Right atrium auricular region (tissue), 2 donors: ENCODE measurements at places on chromosomes 12 and 14. TPM values are rescaled to one million over a fixed set of nuclear protein-coding genes. Genes with fewer than 3 reads are reported as not detected.

DNA sequence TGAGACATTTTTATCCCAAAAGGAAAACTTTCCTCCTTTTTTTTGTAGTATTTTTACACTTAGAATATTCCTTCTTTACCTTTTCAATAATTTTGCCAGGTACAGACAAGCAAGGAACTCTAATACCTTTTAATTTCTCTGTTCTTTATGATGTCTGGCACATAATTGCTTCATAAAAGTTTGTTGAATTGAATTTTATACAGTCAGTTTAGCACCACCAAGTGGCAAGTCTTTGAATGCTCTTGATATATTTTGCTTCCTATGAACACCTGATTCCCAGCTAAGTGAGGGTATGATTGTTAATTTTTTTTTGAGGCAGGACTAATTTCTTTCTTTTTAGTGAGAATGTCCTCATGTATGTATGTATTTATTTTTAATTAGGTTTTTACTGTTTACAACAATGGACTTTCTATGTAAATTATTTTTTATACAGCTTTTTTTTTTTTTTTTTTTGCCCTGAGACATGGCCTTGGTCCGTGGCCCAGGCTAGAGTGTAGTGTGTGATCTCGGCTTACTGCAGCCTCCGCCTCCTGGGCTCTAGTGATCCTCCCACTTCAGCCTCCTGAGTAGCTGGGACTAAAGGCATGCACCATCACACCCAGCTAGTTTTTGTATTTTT is 6.9 kb downstream of the TBC1D15 start:
- H3K4me1 ChIP-seq: no peaks in the 10 kb centered on the region
- no peak overlapping the region for H3K27ac ChIP-seq
- no peak overlapping the region for H3K4me3 ChIP-seq
- H3K36me3 ChIP-seq: no peaks in the 10 kb centered on the region
- no peak for DNase-seq

DNA sequence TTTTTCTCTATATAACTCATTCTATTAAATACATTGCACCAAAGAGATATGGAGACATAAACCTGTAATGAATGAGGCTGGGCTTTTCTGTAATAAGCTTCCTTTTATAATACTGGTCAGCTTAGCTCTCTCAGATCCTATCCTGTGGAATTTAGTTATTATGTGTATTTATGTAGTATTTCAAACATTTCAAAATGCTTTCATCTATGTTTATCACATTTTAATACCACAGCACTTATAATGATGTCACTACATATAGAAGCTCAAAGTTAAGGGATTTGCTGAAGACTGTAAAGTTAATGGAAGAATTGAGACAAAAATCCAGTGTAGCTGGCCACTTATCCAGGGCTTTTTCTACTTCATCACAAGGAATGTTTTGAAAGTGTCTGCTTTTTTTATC is 11.4 kb downstream of the ANG start:
- H3K27ac ChIP-seq: no peak overlapping the region
- no peaks in the 10 kb centered on the region for H3K4me1 ChIP-seq
- H3K27me3 ChIP-seq: no peaks in the 10 kb centered on the region
- DNase-seq: no peak

GRCh38 chr14:56351861-56352260 is 227.7 kb upstream of the TMEM260 start:
- DNase-seq: no peak
- H3K4me1 ChIP-seq: no peaks in the 10 kb centered on the region
- no peaks in the 10 kb centered on the region for H3K27me3 ChIP-seq
- H3K27ac ChIP-seq: no peak overlapping the region
- no peaks in the 10 kb centered on the region for H3K36me3 ChIP-seq
- H3K4me3 ChIP-seq: no peak overlapping the region

- no peaks in the 10 kb centered on the region for H3K27me3 ChIP-seq
- no peak overlapping the region for H3K4me3 ChIP-seq
- no peaks in the 10 kb centered on the region for H3K4me1 ChIP-seq
- DNase-seq: no peak
Measured at GRCh38 chr12:3300833-3301401, 190.1 kb upstream of the PRMT8 start.

DNA sequence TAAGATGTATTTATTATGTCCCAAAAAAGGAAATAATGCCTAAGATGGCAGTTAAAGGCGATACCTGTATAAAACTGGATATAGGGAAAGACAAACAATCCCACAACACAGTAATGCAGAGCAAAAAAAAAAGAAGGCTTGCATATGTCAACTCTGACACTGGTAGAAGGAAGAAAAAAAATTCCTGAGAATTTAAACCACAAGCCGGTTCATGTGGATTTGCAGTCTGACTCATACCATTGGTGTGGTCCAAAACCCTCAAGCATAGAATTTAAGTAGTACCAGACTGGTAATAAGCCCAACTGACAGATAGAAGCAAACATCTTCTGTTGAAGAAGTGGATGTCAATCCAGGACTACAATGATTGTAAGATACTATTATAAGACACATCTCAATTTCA is 7.2 kb downstream of the DNAI7 start:
- H3K4me3 ChIP-seq: no peak overlapping the region
- no peak overlapping the region for H3K27ac ChIP-seq
- no peaks in the 10 kb centered on the region for H3K27me3 ChIP-seq

DNA sequence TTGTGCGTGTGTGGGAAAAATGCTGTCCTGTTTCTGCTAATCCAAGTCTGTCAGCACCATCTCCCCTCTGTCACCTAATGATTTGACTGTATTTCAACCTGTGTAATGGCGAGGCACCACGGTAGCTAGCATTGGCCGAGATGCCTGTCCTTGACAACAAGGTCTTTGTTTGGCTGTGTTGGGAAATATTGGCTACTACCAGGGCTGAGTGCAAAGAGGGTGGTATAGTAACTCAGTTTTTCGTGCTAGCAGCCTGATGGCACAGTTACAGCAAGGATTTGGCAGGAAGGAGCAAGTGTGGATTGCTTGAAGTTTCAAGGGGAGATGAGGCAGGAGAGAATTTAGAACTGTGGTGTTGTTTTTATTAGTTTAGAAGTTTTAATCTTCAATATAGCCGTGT is 440.3 kb upstream of the RGS6 start:
- no peaks in the 10 kb centered on the region for H3K27me3 ChIP-seq
- no peaks in the 10 kb centered on the region for H3K4me1 ChIP-seq
- H3K4me3 ChIP-seq: no peak overlapping the region
- H3K27ac ChIP-seq: no peak overlapping the region
- no peaks in the 10 kb centered on the region for H3K36me3 ChIP-seq

GRCh38 chr12:8905546-8905945 is 8.8 kb upstream of the PHC1 start:
- H3K27ac ChIP-seq: peak overlapping the region; percentile 67
- no peak overlapping the region for H3K4me3 ChIP-seq
- DNase-seq: no peak
- H3K36me3 ChIP-seq: no peaks in the 10 kb centered on the region
- no peaks in the 10 kb centered on the region for H3K4me1 ChIP-seq

DNA sequence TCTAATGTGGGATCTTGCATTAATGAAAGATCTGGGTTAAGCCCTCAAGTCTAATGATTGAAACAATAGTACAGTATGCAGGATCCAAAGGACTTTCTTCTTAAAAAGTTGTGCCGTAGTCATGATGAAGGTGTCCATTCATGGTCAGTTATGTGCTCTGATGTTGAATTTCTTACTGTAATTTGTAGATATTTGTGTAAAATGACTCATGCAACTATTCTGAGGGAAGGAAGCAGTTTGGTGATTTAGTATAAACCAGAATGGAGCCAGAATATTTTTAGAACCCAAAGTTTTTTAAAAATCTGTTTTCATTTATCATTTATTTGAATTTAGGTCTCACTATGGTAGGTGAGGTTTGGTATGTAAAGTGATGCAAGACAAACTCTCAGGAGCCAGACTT is 151.2 kb downstream of the AKAP6 start:
- no peaks in the 10 kb centered on the region for H3K4me1 ChIP-seq
- no peaks in the 10 kb centered on the region for H3K27me3 ChIP-seq
- no peak overlapping the region for H3K4me3 ChIP-seq

The CLEC4D gene
- total RNA-seq: 0.63 TPM

The TGFB3 gene
- 99.1 TPM for total RNA-seq

The ACTR6 gene
- 19.4 TPM for total RNA-seq
